ENCODE measurements at places on chromosomes 16 and 17.

- DNase-seq, result no peak
Measured at GRCh38 chr17:2789700-2790099, 6.5 kb upstream of the RAP1GAP2 start.

GRCh38 chr16:56607109-56607618 is 1.2 kb upstream of the MT2A start:
- no peak for DNase-seq

GRCh38 chr17:27581016-27581415 is 50.0 kb upstream of the LGALS9 start:
- DNase-seq, result no peak

DNA sequence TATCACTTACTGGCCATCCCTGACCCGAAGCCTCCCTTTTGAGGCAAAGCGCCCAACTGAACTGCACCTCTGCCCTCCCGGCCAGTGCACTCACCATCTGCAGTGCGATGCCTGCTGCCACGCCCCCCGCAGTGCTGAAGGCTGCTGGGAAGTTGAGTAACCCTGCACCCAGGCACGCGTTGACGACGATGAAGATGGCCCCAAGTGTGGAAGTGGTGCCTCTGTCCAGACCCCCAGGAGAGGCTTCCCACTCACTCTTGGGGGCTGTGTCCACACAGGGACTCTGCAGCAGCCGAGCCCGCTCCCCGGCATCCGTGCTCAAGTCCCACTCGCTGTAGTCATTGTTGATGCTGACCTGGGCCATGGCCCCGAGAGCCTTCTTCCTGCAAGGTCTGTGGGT is 4.8 kb downstream of the SLC38A7 start:
- DNase-seq, result no peak

GRCh38 chr16:68146585-68146984 is 61.4 kb downstream of the NFATC3 start:
- DNase-seq, result no peak

DNA sequence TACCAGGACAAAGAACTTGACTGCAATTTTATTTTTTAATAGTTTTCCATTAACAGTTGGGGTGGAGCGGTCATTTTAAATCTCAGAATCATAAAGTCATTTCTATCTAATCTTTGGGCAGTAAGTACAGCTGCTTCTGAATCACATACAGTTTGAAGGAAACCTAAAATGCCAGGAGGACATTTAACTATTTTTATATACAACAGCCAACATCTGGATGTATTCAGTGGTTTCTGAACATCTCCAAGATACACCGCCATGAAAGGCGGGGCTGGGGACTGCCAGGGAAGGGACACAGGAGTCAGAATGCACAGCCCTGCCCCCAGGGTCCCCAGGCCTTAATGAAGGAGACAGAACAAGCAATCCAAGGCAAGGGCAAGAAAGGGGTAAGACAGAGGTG is 392.3 kb downstream of the SLC39A11 start:
- no peak for DNase-seq

- no peak for DNase-seq
Measured at GRCh38 chr16:410516-411178, 9.0 kb downstream of the DECR2 start.

- DNase-seq, result no peak
Measured at GRCh38 chr16:71426880-71427615, 14.8 kb downstream of the TLE7 start.

- no peak for DNase-seq
Measured at GRCh38 chr17:39664581-39665561, at the start of gene TCAP. TCAP (plus strand) TSS chr17:39665349; CDS start chr17:39665360, 11 bp downstream.

- DNase-seq, result no peak
Measured at GRCh38 chr17:6578491-6578890, 22.1 kb upstream of the PITPNM3 start.

GRCh38 chr17:79521225-79521624 is 89.6 kb downstream of the RBFOX3 start:
- no peak for DNase-seq
